Fibroblast of skin of back (primary cell): ENCODE measurements at places on chromosomes 4 and X.
A peak's percentile ranks its signal among the peaks of the same experiment; 100 is the strongest.

- DNase-seq, result no peak
Measured at GRCh38 chrX:7522860-7523259, 320.1 kb upstream of the VCX start.

DNA sequence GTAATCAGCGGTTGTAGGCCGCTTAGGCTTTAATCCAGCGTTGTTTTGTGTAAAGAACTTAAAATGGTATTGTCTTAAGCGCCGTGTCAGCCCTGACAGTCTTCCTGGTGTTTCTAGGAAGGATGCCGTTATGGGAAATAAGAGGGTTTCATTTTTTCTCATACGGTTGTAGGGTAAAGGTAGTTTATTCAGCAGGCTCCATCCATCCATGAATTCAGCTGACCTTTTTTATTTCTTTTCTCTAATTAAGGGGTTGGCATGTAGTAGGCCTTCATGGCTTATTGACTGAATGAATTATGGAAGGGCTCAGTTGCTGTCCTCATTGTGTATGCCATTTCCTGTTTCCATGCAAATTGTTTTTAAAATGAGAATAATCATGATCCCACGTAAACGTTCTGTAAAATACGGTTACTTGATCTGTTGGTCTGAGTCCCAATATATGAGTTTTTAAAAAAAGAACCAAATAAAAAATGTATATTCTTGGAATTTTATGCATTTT lies 693 bp downstream of the OCIAD1 start:
- peak; percentile 11 for DNase-seq

- peak; percentile 37 for DNase-seq
Measured at GRCh38 chrX:126557151-126557550, 4.5 kb upstream of the DCAF12L1 start.

DNA sequence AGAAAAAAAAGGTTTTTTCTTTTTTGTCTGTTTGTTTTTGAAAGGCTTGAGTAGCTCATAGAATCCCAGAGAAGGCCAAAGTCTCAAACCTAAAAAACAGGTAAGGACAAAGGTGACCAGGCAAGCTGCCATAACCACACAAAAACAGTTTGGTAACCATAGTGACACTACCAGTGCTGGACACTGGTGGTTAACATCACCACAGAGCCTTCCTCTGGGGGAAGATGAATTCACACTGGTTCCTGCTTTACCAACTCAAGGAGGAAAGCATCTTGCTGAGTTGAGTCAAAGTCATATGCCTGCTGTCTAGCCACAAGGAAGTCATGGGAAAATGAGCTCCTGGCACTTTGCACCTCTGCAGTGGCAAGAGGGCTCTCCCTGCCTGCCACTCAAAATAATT lies 32.5 kb downstream of the IDS start:
- DNase-seq, result no peak

- no peak for DNase-seq
Measured at GRCh38 chr4:1291996-1292702, 2.5 kb downstream of the MAEA start.

GRCh38 chr4:11590132-11590531 lies 161.4 kb upstream of the HS3ST1 start:
- DNase-seq, result peak; percentile 9

- DNase-seq, result no peak
Measured at GRCh38 chr4:76943790-76944189, 5.8 kb upstream of the SEPTIN11 start.

- no peak for DNase-seq
Measured at GRCh38 chrX:28969126-28969525, 381.9 kb downstream of the IL1RAPL1 start.

DNA sequence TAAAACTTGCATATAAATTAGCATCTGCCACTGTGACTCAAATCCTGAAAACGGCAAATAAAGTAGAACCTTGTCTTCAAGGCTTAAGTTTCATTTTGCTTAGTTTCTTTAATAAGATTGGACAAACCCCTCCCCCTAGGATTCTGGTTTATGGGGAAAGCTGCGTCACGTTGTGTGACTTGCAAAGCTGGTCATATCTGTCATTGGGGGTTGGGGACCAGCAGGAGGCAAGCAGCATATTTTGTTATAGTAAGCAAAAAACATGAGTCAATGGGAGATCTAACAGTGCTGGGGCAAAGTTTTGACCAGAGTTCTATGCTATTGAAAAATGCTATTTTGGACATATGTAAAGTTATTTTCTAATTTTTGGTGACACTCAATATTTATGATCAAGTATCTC lies 407.3 kb downstream of the PCDH18 start:
- DNase-seq, result peak; percentile 79

GRCh38 chr4:142778900-142779299 lies 67.2 kb downstream of the INPP4B start:
- DNase-seq, result no peak

GRCh38 chrX:154030715-154031305 lies 11.1 kb upstream of the IRAK1 start:
- DNase-seq, result no peak

DNA sequence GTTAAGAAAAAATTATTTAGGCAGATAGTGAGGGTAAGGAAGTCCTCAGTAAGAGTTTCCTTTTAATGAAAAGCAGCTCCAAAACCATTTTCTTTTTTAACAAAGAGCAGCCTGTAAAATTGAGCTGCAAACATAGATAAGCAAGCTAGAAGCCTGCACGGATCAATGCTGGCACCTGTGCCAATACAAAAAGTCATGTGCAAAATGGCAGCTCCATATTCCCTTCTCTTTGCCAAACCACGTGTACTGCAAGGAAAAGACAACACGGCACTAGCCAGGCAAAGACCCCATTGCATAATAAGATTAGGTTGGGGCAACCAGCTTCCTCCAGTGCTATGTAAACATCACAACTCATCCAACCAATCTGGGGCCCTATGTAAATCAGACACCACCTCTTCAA lies 268.4 kb upstream of the INTU start:
- DNase-seq, result no peak

DNA sequence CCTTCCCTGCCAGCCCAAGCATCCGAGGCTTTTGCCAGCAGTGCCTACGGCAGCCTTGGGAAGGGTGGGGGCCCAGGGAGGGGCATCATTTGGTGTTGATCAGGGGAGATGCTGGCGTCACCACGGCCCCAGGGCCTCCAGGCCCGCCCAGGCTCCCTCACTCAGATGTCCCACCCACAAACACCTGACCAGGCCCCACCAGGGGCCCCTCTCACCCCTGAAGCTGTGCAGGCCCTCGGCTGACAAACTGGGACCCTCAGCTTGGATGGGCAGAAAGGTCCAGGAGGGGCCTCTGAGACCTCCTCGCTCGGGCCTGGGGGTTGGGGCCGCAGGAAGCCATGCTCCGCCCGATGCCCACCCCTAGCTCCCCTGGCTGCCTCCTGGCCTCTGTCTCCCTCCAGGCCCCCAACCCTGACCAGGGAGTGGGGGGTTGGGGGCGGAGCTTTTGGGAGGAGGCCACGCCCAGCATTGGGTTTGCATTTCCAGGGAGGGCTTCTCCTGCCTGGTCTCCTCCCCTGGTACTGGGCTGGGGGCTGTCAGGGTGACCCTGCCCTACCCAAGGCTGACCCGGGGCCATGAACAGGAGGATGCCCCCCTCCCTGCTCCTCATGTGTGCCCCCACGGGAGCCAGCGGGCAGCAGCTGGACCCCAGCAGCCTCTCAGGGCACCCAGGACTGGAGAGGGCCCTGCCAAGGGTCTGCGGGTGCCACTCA lies 33.4 kb upstream of the SPON2 start:
- no peak for DNase-seq

GRCh38 chr4:144872508-144873225 lies 225.3 kb downstream of the ANAPC10 start:
- DNase-seq, result no peak

DNA sequence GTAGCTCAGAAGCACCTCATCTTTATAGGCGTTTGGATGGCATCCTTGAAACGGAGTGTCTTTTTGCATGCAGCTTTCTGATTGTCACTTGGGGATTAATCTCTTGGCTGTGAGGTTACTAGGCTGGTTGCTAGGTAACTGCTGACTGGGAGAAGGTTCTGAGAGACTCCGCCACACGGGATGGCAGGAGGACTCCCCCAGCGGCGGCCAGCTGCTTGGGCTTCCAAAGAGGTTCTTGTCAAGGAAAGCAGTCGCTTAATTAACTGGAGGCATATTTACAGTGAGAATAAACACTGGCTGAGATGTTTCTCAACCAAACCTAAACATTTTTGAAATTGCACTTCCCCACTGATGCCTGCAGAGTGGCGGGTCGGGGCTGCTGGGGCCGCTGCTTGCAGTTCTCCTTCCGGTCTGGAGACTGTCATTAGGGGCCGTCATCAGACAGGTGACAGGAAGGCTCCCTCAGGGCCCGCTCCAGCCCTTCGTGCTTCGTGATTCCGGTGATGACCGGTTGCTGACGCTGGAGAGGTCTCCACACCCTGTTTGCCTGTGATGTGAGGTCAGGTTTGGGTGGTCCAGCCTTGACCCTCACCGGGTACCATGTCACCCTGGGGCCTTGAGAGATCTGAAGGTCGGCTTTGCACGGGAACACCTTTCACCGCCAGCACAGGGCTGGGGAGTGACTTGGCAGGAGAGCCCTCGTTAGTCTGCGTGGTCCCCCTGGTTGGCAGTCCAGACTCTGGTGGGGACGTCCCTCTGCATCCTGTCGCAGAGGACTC lies 9.1 kb downstream of the NSG1 start:
- peak; percentile 37 for DNase-seq

DNA sequence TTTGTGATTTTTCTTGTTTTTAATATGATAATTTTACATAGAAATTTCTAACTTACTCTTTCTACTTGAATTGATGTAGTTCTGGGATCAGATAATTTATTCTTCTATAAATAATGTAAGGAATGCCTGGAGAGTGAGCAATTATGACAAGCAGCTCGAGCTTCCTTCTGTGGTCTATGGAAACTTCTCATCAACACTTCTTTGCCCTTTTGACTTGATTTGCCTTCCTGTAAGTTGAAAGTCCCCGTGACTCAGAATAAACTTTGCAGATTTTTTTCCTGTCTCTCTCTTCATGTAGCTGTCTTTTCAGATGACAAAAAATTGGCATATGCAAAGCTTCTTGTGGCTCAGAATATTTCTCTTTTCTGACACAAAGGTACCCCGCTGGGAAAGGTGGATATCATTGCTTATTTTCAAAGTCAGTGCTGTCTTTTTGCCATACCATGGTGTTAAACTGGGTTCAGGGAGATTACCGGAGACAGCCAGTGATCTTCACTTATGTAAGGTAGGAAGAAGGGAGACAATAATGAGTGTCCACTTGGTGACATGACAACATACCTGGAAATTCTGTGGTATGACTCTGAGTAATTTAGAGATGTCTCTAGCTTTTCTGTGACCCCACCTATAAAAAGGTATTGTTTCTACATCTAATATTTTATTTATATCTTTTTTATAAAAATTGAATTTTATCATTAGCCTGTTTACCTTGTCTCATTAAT lies 278.6 kb upstream of the GNPDA2 start:
- peak; percentile 38 for DNase-seq

DNA sequence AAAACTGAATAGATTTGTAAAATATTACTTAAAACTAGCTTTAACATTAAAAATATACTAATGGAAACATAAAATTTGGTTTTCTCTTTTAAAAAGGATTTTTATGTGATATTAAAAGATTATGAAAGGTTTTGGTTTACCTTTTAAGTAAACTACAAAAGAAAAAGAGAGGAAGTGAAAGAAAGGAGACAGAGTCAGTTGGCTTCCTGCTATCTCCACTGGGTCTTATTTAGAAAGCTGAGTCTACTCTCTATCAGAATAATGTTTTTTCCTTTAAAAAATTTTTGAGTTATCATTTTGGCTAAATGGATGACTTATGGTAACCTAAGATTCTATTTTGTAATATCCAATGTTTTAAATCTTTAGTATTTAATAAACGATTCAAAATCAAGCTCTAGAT lies 21.6 kb upstream of the ATP8A1 start:
- DNase-seq, result no peak
